GM23248 (cell line): ENCODE measurements at places on chromosomes 1 and 21.

DNA sequence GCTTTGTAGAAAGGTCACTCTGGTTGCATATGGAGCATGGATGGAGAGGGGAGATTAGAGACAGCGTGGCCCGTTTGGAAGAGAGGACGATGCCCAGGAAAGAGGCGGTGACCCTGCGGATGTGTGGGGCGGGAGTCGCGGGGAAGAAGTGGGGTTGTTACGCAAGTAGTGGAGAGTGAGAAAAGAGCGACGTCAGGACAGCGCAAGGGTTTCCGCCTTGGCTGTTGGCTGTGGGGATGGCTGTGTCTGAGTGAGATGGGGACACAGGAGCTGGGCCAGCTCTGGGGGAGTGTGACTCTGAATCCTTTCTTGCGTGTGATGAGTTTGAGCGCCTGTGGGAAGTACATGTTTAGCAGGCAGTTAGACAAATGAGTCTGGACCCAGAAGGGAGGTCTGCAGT, 3.8 kb downstream of the B4GALT2 start:
- DNase-seq: no peak

- DNase-seq: peak; percentile 52
Observed at GRCh38 chr1:204726478-204726877, 40.9 kb upstream of the LRRN2 start.

DNA sequence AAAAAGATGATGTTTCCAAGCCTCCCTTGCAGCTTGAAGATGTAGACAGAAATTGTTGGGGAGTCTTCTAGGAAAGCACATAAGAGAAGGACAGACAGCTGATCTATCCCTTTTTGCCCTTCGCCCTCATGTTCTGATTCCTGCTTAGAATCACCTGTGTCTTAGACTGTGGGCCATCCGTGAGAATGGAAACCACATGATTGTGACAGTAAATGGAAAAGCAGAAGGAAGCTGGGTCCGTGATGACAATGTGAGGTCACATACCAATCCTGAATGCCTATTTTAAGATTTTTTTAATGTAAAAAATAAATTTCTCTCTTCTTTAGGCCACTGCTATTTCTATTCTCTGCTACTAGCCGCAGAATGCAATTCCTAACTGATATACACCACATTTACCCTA, 67.7 kb upstream of the C1orf87 start:
- DNase-seq: no peak

- no peak for DNase-seq
Observed at GRCh38 chr1:46532095-46532494, 19.4 kb downstream of the KNCN start.

DNA sequence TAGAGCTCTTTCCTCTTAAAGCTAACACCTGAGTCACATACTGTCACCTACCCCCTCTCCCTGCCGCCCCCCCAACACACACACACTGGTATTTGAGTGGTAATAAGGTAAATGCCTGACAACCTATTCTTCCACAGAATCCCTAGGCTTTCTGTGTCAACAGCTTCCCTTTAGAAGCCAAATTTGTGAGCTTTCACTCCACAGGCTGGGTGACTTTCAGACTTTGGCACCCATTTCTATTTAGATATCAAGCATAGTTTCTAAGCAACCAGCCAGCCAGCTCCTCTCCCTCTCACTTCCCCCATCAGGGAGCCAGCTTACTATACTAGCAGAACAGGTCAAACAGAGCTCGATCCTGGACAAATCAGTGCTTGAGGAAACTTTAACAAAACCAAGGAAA, 3.2 kb upstream of the C1orf74 start:
- DNase-seq: peak; percentile 47

DNA sequence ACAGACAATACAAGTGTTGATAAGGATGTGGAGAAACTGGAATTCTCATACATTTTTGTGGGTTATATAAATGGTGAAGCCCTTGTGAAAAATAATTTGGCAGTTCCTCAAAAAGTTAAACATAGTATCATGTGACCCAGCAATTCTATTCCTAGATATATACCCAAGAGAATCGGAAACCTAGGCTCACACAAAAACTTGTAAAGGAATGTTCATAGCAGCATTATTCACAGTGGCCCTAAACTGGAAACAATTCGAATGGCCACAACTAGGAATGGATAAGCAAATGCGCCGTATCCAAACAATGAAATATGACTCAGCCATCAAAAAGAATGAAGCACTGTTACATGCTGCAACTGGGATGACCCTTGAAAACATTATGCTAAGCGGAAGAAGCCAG, 3.9 kb upstream of the CD247 start:
- DNase-seq: no peak

GRCh38 chr1:183896466-183897048, 91.6 kb downstream of the RGL1 start:
- no peak for DNase-seq

DNA sequence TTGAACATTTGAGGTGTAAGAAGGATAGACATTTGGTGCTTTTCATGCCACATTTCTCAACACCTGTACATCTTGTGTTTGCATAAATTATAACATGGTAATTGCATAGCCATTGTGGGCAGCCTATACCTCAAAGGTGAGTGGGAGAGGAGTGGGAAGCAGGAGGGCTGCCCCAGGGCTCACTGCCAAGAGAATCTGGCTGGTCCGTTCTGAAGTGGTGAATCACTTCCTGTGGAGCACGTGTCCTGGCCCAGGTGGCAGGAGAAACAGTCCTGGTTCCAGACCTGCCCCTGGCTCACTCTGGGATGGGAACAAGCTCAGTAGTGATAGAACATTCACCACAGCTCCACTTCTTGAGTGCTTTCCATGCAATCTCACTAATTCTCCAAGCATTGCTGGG, 11.6 kb upstream of the OLFML2B start:
- DNase-seq: peak; percentile 26

DNA sequence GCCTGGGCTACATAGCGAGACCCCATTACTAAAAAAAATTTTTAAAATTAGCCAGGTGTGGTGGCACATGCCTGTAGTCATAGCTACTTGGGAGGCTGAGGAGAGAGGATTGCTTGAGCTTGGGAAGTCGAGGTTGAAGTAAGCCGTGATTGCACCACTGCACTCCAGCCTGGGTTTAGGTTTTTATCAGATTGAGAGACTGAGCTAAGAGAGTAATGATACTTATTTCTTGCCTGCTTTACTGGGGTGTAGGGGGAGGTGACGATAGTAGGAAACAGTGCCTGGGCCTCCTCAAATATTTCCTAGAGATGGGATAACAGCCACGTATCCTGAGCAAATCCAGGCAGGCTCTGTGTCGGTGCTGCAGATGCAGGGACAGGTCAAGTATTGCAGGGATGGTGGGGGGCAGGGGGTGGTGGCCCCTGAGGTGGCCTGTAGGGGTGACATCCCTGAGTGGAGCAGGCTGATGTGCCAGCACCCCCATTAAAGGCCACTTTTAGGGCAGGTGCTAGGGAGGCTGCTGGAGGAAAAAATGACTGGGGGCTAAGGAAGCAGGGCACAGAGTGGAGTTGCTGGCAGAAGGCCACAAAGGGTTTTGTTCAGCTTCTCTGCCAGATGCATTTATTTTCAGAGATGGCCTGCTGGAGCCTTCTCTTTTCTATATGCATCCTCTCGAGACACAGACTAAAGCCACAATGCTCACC, 130.5 kb downstream of the RHOU start:
- DNase-seq: no peak

DNA sequence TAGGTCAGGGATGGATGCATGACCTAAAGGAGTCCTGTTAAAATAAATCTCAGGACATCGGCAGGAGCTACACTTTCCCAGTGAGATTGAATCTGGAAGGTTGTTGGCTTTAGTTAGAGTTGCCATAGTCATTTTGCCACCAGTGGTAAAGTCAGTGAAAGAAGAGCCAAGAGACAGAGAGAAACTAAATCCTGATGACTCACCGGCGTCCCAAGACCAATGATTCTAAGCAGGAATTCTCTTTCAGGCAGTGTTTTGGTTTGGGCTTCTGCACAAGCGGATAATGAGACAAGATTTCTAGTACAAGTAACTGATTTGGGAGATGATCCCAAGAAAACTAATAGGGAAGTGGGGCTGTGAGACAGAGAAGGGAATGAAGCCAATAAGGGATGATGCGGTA, 88.8 kb upstream of the ETS2 start:
- DNase-seq: peak; percentile 59

DNA sequence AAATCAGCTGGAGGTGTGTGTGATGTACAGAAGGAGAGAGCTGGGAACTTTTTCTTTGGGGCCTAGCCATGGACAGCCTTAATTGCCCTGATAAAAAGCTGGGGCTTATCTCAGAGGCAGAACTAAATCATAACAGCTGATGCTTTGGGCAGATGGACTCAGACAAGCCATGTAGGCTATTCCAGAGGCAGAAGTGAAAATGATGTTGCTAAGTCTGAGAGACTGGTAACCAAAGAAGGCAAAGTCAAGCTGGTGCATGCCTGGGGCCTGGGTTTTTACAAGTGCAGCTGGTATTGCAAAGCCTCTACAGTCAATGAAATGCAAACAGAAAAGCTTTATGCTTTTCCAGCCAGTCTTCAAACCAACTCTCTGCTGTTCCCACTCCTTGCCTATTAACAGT, 39.0 kb upstream of the LMX1A start:
- DNase-seq: no peak
